ENCODE measurements at places on chromosomes 12 and 14.

GRCh38 chr14:89720076-89720687, 234.3 kb downstream of the EFCAB11 start:
- DNase-seq: peak; percentile 50

DNA sequence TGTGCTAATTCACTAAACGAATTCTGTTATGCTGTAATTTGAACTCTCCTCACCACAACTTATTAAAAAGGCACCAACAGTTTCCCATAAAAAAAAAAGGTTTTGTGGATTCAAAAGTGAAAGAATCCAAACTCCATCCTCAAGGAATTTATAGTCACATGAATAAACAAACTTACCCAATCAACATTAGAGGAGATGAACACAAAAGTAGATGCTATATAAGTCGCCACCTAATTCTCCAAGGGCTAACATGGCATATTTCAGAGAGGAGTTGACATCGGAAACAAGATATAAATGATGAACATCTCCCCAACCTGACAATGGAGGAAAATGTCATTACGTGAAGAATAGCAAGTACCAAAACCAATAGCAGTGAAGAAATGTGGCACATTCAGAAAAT, 265.5 kb upstream of the PRKD1 start:
- DNase-seq: no peak

GRCh38 chr12:125280482-125281377, 215.5 kb downstream of the AACS start:
- no peak for DNase-seq

- no peak for DNase-seq
Observed at GRCh38 chr12:54683398-54683797, 35.2 kb upstream of the DCD start.

DNA sequence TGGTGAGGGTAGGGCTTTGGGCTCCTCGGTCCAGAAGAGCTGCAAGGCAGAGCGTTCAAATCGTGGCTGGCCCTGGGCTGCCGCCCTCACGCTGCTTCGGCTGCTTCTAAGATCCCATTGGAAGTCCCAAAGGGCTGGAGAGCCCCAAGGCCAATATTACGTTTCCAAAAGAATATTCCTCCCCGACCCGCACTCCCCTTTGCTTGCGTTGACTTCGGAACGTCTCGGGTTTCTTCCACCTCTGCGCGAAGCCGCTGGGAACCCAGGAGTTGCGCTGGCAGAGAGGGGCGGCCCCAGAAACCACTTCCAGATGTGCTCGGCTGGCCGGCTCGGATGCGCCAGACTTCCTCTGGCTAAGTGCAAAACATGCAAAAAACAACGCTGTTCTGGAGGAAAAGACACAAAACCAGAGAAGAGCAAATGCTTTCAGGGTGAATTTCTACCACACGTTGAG, at the start of gene GLT8D2:
GLT8D2 (minus strand) TSS at position 285 of the 454 bp plus-strand sequence. CDS start 30,539 bp downstream, outside the sequence.
- DNase-seq: no peak

- peak; percentile 67 for DNase-seq
Observed at GRCh38 chr14:77027538-77028383, 747 bp downstream of the IRF2BPL start.

- no peak for DNase-seq
Observed at GRCh38 chr12:65532764-65533163, 254.3 kb downstream of the MSRB3 start.

GRCh38 chr14:67453575-67454300, 34.8 kb downstream of the TMEM229B start:
- no peak for DNase-seq

DNA sequence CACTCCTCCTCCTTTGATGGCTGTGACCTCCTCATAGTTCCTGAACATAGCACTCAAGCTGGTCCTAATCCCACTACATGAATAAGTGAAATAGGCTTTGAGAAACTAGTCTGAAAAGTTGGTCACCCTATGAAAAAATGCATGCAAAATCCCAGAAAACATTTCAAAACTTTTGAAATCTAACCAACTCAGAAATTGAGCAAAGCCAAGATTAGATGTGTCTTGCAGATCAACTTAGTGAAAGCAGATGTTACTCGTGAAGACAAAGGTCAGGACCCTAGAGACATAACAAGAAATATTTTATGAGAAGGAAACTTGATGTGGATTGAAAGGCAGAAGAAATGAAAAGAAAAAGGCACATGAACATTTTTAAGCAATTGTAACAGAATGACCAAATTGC, 63.3 kb downstream of the TSHR start:
- DNase-seq: no peak

- no peak for DNase-seq
Observed at GRCh38 chr12:48980389-48980952, 2.3 kb downstream of the WNT1 start.

- no peak for DNase-seq
Observed at GRCh38 chr12:67677166-67677565, 28.6 kb downstream of the DYRK2 start.

DNA sequence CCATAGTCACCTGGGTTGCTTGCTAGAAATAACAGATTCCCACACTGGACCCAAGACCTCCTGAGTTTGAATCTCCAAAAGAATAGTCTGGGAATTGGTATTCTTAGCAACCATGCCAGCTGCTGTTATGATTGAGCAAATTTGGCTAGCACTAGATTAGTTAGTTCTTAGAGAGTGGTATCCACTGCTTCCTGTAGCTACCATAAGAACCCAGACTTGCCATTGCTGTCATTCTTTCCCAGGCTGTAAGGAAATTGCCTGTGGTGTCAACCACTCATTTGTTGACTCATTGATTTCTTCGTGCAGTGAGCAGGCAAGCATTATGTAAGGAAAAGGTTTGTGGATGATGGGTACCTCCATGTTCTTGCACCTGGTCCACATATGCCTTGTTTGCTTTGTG, 201.8 kb upstream of the RGS6 start:
- no peak for DNase-seq

DNA sequence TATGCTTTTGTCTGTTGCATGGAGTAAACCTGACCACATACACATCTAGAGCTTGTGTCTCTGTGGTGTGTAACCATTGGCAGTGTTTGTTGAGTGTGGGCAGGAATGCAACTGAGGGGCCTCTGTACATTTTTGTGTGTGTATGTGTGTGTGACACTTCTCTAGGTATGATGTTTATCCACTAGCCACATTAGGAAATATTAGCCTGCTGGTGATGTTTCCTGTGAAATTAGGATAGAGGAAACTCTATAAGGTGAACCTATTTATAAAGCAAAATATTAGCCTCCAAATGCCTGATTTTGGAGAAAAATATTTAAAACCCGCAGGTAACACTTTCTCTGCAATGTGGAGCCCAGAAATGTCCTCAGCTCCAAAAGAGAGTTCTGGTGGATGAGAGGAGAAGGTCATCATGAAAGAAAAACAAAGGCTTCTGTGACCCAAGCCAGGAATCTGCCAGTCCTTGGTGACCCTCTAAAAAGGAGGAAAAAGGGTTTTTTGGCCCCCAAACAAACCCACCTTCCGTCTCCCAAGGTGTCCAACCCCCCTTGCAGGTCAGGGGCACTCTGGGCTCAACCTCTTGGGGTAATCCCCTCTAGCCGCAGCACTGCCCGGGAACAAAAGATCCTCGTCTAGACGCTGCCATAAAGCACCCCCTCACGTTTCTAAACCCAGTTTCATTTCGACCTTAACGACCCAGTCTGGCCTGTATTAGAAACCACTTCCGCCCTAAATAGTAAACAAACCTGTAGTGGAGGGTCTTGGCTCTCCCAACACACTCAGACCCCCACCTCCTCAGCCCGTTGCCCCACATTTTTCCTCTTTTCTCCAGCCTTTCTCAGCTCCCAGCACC, 3.1 kb upstream of the HOTAIR start:
- no peak for DNase-seq

DNA sequence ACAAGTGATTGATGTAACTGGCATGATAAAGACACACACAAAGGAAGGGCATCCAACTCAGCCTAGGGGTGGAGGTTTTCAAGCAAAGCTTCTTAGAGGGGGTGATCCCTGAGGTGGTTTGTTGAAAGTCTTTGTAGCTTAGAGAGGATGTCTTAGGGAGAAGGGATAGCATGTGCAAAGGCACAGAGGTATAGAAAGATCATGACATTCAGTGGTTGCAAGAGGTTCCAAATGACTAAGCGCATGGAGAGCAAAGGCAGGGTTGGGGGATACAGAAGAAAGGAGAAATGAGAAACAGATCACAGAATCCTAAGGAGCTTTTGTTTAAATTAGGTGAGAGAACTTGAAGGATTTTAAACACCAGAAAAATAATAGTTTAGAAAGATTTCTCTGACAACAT, 5.2 kb upstream of the CCT2 start:
- DNase-seq: no peak

- peak; percentile 52 for DNase-seq
Observed at GRCh38 chr12:4164559-4165558, 108.7 kb upstream of the CCND2 start.

DNA sequence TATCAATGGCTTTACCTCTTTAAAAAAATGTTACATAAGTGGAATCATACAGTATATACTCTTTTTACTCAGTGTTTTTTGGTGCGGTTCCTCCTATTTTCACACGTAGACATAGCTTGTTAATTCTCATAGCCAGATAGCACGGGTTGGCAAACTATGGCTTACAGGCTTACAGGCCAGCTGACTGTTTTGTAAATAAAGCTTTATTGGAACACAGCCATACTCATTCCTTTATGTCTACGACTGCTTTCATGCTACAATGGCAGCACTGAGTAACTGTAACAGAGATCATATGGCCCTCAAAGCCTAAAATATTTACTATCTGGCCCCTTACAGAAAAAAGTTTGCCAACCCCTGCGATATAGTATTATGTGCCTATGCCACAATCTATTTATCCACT, 5.8 kb upstream of the DAAM1 start:
- no peak for DNase-seq

GRCh38 chr12:54047964-54048303, 5.7 kb upstream of the HOXC4 start:
- no peak for DNase-seq

GRCh38 chr12:47218191-47218654, 138.5 kb upstream of the AMIGO2 start:
- DNase-seq: peak; percentile 56

GRCh38 chr12:96701856-96702255, 205.2 kb upstream of the NEDD1 start:
- no peak for DNase-seq

- no peak for DNase-seq
Observed at GRCh38 chr12:2008677-2009076, 4.4 kb upstream of the DCP1B start.

DNA sequence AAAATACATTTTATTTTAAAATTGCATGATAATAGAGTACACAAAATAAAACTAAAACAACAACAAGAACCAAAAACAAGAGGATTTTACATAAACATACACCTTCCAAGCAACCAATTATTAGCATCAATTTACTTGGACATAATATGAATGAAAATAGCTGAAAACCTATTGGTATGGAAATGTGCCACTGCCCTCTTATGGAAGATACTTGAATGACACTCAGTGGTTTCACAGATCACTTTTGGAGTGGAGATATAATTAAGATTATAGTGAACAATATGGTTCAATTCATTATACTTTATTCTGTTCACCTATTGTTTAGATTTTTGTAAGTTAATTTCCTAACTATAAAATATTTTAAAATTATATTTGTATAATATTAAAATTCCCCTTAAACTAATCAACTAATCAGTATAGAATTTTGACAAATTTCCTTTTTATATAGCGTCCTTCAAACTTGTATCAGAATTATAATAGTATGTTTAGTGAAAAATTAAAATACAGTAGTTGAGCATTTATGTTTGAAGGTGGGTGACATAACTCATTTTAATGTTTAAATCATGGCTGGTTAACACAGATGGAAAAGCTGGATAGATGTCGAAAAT, 70.1 kb downstream of the SLC6A15 start:
- peak; percentile 12 for DNase-seq

DNA sequence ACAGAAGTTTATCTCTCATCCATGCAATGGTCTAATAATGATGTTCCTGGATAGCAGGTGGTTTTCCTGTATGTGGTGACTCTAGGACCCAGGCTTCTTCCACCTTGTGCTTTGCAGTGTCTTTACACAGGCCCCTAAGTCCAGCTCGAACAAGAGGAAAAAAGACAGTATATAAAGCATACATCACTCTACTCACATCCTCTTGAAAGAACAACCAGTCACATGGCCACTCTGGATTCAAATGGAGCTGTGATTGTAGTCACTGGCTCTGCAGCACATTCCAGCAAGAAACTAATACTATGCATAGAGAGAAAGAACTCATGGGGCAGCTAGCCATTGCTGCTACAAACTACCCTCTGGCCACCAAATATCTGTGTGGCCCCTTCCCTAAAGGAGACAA, 11.5 kb upstream of the E2F7 start:
- DNase-seq: no peak

DNA sequence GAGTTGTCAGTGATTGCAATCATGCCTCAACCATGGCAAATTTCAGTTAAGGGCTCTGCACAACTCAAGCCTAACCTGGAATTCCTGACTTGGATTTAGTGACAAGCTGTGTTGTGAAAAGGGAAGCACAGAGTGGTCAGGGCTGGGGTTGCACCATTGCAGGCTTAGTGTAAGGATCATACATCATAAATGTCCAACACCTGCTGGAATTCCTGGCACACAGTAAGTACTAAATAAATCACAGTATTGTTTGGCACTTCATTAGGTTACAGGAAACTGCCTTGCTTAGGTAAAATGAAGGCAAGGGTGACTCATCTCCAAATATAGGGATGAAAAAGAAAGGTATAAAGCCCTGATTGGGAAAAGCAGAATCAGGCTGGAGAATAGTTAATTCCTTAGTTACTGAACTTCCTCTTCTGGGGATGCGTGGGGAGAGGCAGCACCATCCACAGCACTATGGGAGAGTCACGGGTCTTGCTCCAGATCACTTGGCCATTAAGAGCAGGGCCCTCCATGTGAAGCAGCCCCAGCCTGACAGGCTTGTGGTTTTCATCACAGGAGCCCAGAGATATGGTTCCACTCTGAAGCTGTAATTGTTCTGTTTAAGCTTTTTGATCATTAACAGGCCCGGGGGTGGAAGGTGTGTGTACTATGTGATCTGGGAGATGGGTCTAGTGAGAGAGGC, 39.7 kb downstream of the SLC8A3 start:
- no peak for DNase-seq

DNA sequence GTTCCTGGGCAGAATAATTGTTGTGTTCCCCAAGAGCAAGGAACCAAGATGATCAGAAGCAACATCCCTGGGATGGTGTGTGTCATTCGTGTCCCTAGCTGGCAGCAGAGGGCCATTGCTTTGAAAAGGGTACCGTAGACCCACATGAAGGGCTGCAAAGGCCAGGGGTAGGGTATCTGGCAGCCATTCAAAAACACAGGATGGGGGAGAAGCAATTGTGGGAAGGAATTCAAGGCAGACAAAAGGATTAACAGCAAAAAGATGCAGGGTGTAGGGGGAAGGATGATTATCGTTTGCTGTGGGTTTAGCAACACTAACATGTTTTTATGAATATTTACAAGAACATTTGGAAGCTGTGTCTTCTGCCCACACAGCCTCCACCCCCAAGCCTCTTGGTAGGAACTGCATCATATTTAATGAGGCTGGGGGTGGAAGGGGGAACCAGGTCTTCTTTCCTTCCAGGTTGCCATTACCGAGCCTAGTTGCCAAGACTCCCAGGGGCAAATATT, 169.0 kb upstream of the G2E3 start:
- DNase-seq: no peak

GRCh38 chr12:25744313-25744712, 191.2 kb upstream of the LMNTD1 start:
- no peak for DNase-seq
